Activated T-cell treated with anti-CD3 and anti-CD28 coated beads, Interleukin-2, amount 50 U/mL, for 72 hours (primary cell): ENCODE measurements at places on chromosomes 2 and 18.

GRCh38 chr18:75170916-75171315 lies 38.0 kb downstream of the PTGR3 start:
- no peak for DNase-seq

DNA sequence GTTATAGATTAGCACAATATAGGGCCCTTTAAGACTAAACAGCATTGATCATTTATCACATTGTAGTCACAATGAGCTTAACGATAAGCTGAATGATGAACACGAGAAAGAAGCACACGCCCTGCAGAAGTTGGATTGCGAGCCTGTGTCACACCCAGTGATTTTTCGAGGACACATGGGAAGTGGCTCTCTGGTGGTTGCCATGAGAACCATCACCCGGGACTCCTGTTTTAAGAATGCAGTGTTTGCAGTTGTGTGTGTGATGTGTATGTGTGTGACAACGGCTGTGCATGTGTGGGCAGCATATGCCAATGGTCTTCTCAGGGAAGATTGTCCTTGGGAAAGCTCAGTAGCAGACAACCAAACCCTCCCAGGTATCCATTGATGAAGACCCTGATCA lies 69.2 kb downstream of the PDCL3 start:
- no peak for DNase-seq

- DNase-seq = no peak
These were observed 601.7 kb upstream of the VRK2 start for GRCh38 chr2:57444752-57445430.

- no peak for DNase-seq
These were observed 76.9 kb upstream of the AGAP1 start for GRCh38 chr2:235416858-235417499.

DNA sequence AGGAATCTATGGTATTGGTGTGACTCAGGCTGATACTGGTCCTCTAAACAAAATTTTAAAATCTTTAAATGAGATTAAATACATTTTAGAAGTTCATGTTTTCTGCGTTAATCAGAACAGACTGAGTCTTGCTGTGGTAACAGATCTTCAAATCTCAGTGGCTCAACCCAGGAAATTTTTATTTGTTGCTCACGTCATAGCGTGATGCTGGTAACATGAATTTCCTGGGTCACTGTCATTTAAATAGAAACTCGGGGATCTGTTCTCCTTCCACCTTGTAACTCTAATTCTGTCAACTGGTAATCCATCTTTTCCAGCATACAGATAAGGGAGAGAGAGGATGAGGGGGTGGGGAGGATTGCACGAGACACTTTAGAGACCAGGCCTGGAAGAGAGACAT lies 90.0 kb downstream of the CDC42EP3 start:
- DNase-seq = no peak

- DNase-seq = no peak
These were observed 315.0 kb upstream of the SYT4 start for GRCh38 chr18:43592269-43592668.

- no peak for DNase-seq
These were observed 75.1 kb downstream of the TEX51 start for GRCh38 chr2:126973745-126974144.

- no peak for DNase-seq
These were observed 36.6 kb upstream of the SKOR2 start for GRCh38 chr18:47287911-47288585.

- no peak for DNase-seq
These were observed 183.4 kb upstream of the SRD5A2 start for GRCh38 chr2:31764169-31764568.

DNA sequence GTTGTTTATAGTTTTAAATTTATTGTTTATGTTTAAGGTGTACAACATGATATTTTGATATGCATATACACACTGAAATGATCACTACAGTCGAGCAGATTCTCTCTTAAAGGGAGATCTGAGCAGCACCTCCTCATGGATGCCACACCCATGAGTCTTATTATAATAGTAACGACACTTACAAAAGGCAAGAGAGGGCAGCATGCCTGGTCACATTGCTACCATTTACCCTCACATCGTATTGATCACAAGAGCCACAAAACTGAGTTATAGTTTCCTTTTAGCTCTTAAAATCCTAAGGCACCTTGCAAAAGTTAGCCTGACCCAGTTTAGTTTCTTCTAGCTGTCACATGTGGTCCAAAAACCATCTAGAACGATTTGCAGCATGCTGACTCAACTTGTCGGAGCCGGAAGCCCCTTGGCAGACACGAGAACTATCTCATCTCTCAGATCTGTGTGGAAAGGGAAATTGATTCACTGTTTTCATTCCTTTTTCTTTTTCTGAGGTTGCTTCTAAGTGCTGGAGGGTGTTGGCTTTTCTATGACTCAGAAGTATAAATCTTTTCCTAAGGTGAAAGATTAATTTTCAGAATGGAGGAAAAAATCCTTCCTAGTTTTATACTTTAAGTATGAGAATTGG lies 85.3 kb downstream of the CDC42EP3 start:
- DNase-seq = peak; percentile 84

DNA sequence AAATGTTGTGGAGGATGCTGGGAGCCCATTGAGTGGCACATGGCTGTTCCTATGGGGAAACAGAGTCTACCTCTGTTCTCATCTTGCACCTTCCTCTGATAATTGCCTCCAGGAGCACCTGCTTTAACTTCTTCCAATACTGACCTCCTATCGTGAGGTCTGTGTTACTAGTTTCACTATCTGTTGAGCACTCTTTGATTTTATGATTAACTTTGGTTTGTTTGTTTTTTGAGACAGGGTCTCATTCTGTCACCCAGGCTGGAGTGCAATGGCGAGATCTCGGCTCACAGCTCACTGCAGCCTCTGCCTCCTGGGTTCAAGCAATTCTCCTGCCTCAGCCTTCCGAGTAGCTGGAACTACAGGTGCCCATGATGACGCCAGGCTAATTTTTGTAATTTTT lies 12.1 kb upstream of the RFX8 start:
- no peak for DNase-seq

- DNase-seq = no peak
These were observed 167.3 kb downstream of the MREG start for GRCh38 chr2:215845839-215846586.

GRCh38 chr2:26178746-26179436 lies 6.0 kb downstream of the GAREM2 start:
- DNase-seq = no peak

DNA sequence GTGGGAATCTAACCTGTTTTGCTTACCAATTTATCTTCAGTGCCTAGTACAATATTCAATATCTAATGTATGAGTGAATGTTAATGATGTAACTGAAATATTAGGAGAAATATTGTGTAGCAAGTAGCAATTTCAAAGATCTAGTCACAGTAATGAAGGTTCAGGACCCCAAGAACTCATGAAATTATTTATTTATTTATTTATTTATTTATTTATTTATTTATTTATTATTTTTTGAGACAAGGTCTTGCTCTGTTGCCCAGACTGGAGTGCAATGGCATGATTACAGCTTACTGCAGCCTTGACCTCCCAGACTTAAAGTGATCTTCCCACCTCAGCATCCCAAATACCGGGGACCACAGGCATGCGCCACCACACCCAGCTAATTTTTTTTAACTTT lies 126.9 kb downstream of the KCNJ3 start:
- no peak for DNase-seq

DNA sequence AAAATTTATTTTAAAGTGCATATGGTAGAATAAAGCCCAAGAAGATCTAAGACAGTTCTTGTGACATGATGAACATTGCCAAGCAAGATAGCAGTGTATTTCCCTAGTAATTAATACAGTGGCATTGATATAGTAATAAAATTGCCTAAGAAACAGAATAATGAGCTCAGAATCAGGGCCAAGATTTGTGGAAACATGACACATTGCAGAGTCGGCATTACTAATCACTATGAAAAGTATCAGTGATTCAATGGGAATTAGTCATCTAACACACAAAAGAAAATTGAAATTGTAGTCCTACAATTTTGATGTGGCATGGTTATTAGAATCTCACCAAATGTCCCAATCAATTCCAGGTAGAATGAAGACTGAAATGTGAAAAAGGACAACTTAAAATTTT lies 243.0 kb upstream of the CYRIA start:
- no peak for DNase-seq

- DNase-seq = no peak
These were observed 27.4 kb downstream of the HS6ST1 start for GRCh38 chr2:128291161-128291843.

- no peak for DNase-seq
These were observed 232.9 kb downstream of the HDAC4 start for GRCh38 chr2:239167766-239168444.

GRCh38 chr2:138814123-138814898 lies 34.1 kb upstream of the NXPH2 start:
- no peak for DNase-seq

GRCh38 chr2:120348737-120349439 lies 3.0 kb downstream of the INHBB start:
- DNase-seq = no peak

DNA sequence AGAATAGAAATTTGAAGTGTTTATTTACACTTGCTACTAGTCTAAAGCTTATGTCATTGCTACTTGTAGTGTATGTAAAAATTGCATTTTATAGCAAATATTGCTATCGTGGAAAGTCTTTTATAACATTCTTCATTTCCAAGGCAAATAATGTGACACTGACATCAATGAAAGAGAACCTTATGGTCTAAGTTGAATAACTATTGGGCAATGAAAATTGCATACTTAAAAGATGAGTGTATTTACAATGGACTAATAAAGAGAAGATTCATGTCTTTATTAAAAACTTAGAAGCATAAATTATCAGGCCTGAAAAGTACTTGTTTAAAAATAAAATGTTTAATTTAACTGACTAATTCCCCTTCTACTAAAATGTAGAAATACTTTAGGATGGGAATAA lies 82.2 kb downstream of the LRP1B start:
- DNase-seq = no peak

GRCh38 chr2:61900281-61900680 lies 5.2 kb upstream of the COMMD1 start:
- DNase-seq = no peak

- no peak for DNase-seq
These were observed 87.8 kb upstream of the DOCK10 start for GRCh38 chr2:225130093-225130492.

- no peak for DNase-seq
These were observed 265.9 kb downstream of the NUP35 start for GRCh38 chr2:183390109-183390508.

DNA sequence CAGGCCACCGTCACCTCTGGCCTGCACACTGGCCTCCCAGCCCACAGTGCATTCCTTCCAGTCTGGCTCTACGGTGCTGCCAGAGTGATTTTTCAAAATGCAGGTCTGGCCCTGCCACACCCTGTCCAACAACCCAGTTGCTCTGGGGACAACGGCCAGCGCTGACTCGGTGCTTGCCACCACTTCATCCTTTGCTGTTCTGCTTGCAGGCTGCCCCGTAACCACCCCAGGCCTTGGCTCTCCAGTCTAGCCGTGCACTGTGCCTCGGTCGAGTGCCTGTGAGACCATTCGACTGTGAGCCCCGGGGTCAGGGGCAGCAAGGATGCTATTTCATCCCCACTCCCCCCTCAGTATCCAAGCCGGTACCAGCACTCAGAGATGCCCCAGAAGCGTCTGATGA lies 262.6 kb downstream of the KLHL29 start:
- DNase-seq = no peak

DNA sequence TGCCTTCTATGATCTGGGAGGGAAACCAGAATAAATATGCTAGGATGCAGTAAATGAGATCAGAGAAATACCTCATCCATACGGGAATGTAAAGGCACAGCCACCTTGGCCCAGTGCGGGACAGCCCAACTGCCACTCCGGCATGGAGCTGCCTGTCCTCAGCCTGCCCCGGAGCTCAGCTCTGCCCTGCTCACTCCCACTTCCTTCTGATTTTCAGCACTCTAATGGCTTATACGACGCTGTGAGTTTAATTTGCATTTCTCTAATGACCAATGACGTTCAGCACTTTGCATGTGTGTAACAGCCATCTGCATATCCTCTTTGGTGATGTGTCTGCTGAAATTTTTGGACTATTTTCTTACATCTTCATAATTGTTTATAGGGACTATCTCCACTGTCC lies 172.5 kb upstream of the RAB6C start:
- no peak for DNase-seq

GRCh38 chr2:162103443-162104009 lies 29.5 kb upstream of the DPP4 start:
- no peak for DNase-seq

DNA sequence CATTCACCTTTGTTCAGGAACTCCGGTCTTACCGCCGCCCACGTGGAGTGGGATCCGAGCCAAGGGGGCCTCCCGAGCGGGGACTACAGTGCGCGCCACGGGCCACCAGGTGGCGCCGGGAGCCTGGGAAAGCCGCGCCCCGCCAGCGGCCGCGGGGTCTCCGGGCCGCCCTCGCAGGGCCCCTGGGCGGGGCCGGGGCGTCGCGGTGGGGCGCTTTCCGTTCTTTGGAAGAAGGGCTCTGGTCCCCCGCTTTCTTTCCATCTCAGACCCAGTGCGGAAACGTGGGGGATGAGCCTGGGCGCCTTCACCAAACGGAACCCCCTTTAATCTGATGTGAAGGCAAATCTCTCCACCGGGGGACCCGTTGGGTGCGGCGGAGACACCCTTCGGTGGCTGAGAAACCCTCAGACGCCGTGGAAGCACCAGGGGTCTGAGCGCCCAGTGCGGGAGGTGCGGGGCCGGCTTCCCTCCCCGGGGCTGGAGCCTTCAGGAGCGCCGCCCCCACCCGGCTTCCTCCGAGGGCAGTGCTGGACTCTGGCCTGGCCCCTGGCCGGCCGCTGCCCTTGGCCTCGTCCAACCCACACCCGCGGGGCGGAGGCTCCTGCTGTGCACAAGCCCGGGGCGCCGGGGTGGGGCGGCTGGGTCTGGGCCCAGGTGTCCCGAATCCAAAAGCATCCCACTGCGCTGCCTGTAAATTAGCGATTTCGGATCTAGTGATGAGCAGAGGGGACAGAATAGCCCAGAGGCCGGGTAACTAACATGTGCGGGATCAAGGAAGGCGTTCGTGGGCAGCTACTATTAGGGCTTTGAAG lies 44.6 kb downstream of the GORASP2 start:
- DNase-seq = peak; percentile 93

- peak; percentile 37 for DNase-seq
These were observed 180.5 kb downstream of the DIS3L2 start for GRCh38 chr2:232142049-232142448.

DNA sequence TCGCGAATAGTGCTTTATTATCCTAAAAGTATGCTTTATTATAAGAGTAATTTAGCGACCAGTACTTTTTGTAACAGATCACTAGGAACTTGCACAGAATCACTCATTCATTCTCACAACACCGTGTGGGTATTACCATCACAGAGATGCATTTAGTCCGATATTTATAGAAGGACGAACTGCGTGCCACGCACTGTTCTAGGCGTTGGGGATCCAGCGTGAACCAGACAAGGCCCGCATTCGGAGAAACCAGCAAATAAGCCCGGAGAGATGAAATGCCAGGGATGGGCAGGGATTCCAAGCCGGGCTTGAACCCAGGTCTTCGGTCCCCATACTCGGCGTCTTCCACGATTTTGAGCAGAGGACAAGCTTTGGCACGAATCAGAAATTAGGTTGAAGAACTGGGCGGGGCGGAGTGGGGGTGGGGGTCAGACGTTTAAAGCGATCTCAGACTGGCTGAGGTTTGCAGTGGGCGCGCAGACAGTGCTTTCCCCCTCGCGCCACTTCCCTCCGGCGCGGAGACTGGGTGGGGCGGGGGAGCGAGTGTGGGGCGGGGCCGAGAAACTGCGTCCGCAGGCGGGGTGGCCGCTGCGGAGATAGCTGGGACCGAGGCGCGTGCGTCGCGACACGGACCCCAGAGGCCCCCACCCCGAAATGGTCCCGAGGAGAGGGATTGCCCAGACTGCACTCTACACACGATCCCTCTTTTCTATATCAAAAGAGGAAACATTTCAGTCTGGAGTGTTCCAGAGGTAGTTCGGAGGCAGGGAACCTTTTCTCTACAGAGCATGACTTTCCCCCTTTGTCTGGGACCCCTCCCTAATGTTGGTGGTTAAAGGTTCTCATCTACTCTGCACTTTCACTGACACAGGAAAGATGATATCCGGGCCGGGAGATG lies 1.1 kb upstream of the CXCR4 start:
- peak; percentile 90 for DNase-seq
